Activated CD4-positive, alpha-beta T cell treated with anti-CD3 and anti-CD28 coated beads for 1 hour (primary cell): ENCODE measurements at places on chromosomes 5 and 9.

- DNase-seq, result no peak
Measured at GRCh38 chr5:110663525-110663924, 62.9 kb downstream of the TMEM232 start.

- no peak for DNase-seq
Measured at GRCh38 chr9:127898433-127899127, 823 bp downstream of the ST6GALNAC6 start.

DNA sequence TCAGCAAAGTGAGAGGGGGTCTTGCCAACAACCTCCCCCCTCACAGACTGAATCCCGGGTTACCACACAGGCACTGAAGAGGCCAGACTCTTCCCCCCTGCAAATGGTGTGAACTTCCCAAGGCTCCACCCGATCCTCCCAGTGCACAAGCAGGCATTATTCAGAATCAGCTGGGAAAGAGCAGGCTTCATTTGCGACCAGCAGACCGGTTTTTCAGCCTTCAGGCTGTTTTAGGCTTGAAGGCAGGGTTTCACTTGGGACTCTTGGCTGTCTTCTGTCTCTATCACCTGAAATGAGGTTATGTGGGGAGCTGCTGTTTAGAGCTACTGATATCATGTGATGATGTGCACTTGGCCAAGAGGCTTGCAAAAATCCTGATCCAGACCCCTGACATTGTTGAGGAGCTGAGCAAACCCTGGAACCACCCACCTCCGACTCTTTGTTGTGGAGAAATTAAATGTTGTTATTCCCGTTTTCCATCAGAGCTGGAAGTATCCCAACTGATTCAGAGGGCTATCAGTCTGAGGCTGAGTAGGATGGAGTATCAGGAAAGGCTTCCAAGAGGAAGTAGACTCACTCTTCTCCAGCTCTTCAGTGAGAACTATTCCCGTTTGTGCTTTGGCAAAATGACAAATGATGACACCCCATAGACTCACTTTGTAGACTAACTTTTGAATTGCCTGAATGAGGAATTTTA, 63.3 kb upstream of the ZFR start:
- no peak for DNase-seq

GRCh38 chr9:19976226-19976625, 187.4 kb upstream of the SLC24A2 start:
- DNase-seq, result peak; percentile 9

- DNase-seq, result no peak
Measured at GRCh38 chr5:175230299-175230698, 213.7 kb downstream of the DRD1 start.

DNA sequence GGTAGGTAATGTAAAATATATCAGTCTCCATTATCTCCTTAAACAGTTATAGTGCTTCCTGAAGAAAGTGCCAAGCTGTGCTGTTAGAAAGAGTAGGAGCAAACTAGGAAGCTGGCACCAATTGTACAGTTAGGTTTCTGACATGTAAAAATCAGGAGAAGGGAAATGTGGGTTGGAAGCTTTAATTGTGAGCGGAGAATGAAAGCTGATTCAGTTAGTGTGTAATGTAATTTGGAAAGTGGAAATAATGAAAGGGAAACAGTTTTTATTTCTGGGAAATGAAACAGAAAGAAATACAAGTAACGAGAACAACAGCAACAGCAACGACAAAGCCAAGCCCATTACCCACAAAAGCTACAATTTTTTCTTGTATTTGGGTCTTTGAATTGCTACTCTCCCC, 48.8 kb upstream of the JAK2 start:
- DNase-seq, result no peak

GRCh38 chr5:24005384-24005783, 498.0 kb downstream of the PRDM9 start:
- no peak for DNase-seq
